ENCODE measurements at places on chromosomes 4 and X.

DNA sequence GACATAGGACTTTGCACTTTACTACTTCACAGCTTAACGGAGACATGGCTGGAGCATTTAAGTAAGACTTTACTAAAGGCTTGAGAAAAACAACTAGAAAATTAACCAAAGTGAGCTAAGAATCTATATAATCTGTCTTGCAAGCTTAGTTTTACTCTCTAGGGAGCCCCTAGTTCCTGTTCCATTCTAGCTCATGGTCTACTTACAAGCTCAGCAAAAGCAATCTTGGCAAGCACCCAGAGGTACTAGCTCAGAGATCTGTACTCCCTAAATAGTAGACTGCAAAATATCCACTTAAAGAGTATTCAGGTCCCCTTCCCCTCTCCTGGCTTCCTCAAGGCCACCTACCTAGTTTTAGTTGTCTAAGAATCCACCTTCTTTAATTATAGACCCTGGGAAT, 469.0 kb downstream of the IDS start:
- no peak for DNase-seq

DNA sequence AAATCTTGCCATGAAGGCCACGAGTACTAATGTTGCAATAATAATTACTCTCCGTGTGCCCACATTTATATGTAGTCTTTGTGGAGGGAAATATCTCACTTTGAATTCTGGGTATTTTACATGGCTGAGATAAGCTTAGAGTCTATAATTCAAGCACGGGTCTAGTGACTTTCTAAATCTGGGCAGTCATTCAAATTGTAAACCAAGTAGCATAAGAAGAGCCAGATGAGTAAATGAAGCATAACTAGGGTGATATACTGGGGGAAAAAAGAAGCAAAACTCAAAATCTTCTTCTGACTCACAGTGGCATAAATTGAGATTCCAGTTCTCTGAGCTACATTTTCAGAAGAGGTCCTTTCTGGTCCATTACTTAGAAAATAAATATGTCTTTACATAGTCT, 53.0 kb downstream of the MAPK10 start:
- no peak for DNase-seq

- DNase-seq = no peak
Measured at GRCh38 chr4:77695774-77696173, 90.2 kb downstream of the CXCL13 start.

DNA sequence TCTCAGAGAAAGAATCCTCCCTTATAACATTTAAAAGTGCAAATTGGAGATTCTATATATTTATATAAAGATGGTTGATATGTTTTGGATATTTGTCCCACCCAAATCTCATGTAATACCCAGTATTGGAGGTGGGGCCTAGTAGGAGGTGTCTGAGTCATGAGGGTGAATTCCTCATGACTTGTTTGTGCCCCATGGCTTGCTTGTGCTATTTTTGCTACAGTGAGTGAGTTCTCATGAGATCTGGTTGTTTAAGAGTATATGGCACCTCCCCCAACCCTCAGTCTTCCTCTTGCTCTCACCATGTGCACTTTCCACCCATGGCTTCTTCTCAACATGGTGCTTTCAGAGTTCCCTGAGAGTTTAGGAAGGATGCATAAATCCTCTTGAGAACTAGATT, 9.5 kb upstream of the ANKRD50 start:
- no peak for DNase-seq

DNA sequence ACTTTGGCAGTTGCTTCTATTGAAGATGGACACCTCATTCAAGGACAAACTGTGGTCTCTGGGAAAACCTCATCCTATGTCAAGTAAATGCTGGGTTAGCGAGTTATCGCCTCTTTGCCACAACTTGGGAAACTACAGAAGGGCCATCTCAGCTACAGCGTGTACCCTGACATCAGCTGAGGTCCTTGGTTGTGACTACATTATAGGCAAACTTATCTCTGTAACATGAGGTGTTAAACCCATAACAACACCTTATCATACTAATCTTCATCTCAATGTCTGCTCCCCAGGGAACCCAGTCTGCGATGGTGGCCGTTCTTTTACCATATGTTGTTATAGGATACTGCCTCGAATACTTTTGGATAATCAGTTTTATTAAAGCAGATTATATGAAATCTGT, 1862.7 kb downstream of the STIM2 start:
- DNase-seq = peak; percentile 54

DNA sequence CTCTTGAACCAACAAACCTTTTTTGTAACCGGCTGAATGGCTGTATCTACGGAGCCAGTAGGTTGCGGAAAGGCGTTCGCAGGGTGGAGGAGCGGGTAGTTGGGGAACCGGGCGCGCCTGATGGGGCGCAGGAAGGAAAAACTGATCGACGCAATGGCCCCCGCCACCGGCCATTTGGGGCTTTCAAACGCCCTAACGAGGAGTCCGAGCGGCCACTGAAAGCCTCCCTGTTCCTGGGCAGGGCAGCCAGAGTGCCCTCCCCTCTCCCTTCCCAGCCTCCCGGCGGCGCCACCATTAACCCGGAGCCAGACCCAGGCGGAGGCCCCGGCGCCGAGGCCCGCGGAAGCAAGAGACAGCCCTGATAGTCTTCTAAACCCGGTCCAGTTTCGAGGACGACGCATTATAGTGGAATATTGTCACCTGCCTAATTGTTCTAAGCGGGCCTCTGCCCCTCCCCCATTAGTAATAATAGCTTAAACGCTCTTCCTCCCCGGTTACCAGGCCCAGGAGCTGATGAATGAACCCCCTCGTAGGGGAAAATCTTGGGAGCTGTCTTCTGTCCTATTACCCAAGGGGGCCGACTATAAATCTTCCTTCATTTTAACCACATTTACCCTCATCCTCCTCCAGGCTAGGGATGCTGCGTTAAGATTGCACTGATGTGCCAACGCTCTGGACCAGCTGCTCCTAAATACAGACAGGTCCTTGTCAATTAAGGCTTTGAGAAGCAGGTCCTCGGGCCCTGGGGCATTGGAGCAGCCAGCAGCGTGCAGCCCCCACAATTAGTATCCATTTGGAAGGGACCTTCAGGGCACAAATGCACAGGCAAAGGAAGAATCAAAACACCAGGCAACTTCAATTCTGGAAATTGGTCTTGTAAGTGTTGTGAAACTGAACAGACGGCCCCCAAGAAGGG, 61.6 kb upstream of the TMEM33 start:
- DNase-seq = peak; percentile 99

GRCh38 chrX:135740681-135741149, 27.3 kb downstream of the CT45A1 start:
- peak; percentile 10 for DNase-seq

DNA sequence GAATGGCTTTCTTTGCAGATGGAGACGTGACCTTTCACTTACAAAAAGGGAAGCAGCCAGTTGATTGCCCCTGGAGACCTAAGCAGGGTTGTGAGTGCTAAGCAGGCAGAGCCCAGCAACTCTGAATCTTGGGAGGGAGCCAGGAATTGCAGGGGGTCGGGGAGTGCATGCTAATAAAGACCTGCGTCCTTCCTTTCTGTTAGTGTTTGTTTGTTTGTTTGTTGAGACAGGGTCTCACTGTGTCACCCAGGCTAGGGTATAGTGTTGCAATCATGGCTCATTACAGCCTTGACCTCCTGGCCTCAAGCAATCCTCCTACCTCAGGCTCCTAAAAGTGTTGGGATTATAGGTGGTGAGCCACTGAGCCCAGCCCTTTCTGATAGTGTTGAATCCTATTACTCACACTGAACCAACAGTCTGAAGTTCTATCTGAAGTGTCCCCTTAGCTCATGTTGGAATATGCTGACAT, 137.4 kb downstream of the CEP135 start:
- DNase-seq = no peak

- peak; percentile 8 for DNase-seq
Measured at GRCh38 chrX:64885850-64886249, 90.4 kb downstream of the ZC4H2 start.

GRCh38 chrX:22674932-22675331, 324.8 kb upstream of the DDX53 start:
- no peak for DNase-seq

- no peak for DNase-seq
Measured at GRCh38 chr4:10706236-10706635, 21.7 kb upstream of the CLNK start.

DNA sequence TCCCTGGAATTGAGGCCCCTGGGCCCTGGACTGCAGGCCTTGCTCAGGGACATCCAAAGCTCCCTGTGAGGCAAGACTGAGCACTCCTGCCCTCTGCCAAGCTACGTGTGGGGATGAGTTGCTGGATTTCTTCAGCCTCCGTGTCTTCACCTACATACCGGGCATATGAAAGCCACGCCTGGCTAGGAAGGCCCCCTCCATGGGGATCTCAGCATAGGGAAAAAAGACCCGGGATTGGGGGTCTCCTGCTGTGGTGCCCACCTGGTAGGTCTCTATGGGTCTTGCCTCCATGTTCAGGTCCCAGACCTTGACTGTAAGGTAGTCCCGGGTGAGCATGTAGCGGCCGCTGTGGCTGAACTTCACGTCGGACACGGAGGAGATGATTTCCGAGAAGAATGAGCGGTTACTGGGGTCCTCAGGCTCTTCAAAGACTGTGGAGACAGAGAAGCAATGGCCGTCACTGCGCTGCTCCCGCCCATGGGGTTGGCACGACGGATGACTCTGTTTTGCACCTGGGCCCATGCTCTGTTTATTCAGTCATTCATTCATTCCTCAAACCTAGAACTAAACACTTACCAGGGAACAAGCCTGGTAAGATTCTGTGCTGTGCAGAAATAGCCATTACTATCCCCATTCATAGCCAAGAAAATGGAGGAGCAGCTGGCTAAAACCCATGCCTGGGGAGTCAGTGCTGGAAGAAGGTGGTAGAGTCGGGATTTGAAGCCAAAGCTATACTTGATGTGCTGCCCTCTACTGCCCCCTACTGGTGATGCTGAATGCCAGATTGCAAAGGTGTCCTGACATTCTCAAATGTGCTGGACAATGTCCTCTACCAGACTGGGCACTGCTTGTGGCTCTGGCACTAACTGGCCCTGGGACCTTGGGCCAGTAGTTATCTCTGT, 63.9 kb downstream of the WFS1 start:
- no peak for DNase-seq

Data from SK-N-DZ (cell line).